ENCODE measurements at places on chromosomes 5 and 9.

DNA sequence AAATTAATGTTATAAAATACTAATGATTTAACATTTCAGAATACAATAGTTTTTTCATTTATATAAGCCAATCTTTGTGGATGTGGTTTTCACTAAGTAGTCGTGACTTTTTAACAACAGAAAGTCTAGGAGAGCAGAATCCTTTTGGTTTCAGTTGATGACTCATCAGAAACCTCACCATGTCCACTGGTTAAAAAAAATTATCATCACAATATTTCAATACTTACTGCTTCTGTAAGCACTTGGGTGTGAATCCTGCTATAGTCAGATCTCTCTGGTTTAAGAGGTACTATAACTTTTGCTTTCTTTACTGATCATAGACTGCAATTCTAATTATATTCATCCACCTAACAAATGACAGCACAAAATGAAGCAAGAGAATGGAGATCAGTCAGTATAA is 77.2 kb downstream of the MRPS30 start:
- peak; percentile 58 for DNase-seq

GRCh38 chr9:88478246-88478645 is 56.7 kb upstream of the NXNL2 start:
- DNase-seq, result no peak

GRCh38 chr5:32880796-32881195 is 169.7 kb downstream of the NPR3 start:
- DNase-seq, result no peak

- DNase-seq, result no peak
Observed at GRCh38 chr5:149456597-149457392, 77.7 kb upstream of the IL17B start.

DNA sequence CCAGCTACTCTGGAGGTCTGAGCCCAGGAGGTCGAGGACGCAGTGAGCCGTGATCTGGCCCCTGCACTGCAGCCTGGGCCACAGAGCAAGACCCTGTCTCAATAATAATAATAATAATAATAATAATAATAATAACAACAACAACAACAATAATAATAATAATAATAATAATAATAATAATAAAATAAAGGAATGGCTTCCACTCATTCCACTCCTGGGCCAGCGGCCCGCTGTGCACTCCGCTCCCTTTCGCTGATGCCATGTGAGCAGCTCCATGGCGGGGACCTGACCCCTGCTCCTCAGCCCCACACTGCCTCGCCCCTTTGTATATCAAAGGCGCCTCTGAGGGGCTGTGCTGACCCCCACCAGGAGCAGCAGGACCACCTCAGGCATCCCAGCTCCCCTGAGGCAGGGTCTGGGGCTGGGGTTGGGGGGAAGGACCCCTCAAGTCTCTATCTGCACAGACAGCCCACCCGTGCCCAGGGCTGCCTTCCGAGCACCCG is 20.0 kb downstream of the GBGT1 start:
- DNase-seq, result no peak
